Cortex of kidney (tissue), 1 donor: ENCODE measurements at places on chromosomes 5 and 9.

- no peak for DNase-seq
Observed at GRCh38 chr9:99109522-99109921, 4.6 kb downstream of the TGFBR1 start.

- DNase-seq: no peak
Observed at GRCh38 chr9:120944434-120944843, 17.8 kb upstream of the TRAF1 start.

- no peak for DNase-seq
Observed at GRCh38 chr5:171688696-171689495, 96.7 kb upstream of the SMIM23 start.

- no peak for DNase-seq
Observed at GRCh38 chr5:147426640-147427327, 83.1 kb downstream of the DPYSL3 start.

DNA sequence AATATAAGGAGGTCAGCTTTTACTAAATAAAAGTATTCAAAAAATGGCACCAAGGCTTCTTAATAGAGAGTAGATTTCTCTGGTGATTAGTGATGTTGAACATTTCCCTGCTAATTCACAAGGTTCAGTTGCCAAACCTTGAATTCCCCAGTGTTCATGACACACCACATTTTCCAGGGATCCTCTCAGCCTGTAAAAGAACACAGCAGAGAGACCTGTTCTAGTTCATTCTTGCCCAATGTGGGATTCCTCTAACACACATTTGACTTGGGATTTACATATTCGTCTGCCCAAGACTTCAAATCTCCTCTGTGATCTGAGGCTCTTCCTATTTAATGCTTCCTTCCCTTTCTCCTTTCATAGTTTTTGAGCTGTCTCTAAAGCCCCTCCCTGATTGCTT lies 273.2 kb upstream of the CDH9 start:
- no peak for DNase-seq

- no peak for DNase-seq
Observed at GRCh38 chr9:83432104-83432627, 106.0 kb downstream of the FRMD3 start.

- no peak for DNase-seq
Observed at GRCh38 chr9:76399856-76400255, 5.6 kb upstream of the RFK start.

GRCh38 chr5:150114102-150114641 lies 27.8 kb upstream of the CSF1R start:
- no peak for DNase-seq

DNA sequence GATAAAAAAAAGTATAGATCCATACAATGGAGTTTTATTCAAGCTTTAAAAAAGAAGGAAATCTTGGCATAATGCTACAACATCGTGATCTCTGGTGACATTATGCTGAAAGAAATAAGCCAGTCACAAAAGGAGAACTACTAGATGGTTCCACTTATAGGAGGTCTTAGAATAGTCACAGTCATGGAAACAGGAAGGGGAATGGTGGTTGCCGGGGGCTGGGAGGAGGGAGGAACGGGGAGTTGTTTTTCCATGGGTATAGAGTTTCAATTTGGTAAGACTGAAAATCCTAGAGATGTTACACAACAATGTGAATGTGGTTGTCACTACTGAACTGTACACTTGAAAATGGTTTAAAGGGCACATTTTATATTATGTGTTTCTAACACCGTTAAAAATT lies 94.5 kb downstream of the CFAP90 start:
- DNase-seq: no peak

DNA sequence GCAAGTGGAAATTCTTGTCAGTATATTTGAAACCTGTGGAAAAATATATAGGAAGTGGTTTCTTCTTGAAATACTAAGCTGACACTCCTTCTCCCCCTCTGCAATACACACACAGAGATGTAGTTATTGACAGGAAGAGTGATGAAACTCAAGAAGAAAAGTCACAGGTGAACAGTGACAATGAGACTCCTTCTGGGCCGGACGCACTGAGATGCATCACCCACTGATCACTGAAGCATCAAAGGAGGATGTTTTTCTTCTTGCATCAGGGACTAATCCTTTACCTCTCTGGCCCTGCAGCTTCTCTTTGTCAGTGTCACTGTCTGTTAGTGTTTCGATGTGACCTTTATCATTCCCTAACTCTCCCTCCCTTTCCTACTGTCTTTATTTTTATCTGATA lies 1864.2 kb upstream of the C9orf72 start:
- no peak for DNase-seq

DNA sequence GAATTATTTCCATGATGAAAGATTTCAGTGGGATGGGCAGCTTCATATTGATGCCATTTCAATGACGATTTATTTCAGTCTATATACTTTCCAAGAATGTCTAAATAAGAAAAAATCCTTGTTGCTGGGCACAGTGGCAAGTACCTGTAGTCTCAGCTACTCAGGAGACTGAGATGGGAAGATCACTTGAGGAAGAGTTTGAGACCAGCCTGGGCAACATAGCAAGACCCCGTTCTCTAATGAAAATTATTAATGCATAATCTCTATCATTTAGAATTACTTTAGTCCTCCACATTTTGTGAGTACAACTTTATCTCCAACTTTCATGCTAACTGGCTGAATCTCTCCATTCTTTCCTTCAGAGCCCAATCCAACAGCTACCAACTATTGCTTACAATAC lies 52.5 kb downstream of the PTBP3 start:
- no peak for DNase-seq

DNA sequence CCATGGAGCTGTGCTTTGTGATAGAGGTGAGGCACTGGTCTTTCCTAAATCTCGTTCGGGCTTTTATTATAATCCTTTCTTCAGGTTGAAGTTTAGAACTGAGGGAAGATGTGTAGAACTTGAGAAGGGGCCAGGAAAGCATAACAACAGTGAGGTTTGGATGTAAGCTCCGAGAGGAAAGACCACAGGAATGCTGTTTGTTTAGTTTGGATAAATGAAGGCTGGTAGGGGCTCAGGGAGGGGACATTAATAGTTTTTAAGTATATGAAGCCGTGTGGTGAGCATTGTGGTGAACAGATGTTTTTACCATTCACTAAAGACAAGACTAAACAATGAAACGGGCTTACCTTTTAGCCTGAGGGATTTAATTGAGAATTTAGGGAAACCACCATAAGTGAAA lies 130.8 kb downstream of the ARHGAP26 start:
- DNase-seq: no peak

- DNase-seq: no peak
Observed at GRCh38 chr5:2960294-2960693, 208.8 kb upstream of the IRX2 start.

DNA sequence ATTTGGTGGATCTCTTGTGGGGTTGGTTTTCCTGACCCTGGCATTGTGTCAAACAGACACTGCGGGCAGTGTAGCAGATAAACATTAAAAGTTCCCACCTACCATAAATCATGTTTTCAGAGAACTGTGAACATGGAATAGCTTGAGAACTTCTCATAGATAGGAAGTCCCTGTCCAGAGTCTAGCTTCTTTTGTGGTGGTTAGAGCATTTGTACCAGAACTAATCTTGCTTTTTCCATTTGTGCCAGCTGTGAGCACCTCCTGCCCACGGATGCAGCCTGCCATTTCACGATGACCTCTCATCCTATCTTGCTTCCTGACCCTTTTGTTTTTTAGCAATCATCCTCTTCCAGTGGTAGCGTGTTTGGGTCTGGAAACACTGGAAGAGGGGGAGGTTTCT lies 61.4 kb downstream of the FAM78A start:
- DNase-seq: no peak

- DNase-seq: no peak
Observed at GRCh38 chr5:102794047-102794446, 38.9 kb downstream of the PAM start.

GRCh38 chr5:94901191-94901979 lies 282.9 kb downstream of the SLF1 start:
- DNase-seq: no peak

DNA sequence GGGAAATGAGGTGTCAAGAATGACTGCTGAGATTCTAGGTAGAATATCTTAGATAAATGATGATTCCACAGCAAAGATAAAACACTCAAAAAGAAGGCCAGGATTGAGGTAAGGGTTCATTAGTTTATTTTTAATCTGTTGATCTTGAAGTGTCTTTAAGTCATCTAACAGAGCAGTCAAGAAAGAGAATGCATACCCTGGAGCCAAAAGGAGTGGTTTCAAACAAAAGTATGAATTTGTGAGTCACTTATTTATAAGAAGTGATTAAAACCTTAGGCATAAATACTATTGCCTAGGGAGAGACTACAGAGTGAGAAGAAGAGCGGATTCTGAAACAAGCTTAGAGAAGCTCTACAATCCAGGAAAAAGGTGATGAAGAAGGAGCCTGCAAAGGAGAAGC lies 541.0 kb downstream of the DTWD2 start:
- no peak for DNase-seq

GRCh38 chr5:168790671-168791250 lies 211.6 kb upstream of the PANK3 start:
- DNase-seq: no peak

DNA sequence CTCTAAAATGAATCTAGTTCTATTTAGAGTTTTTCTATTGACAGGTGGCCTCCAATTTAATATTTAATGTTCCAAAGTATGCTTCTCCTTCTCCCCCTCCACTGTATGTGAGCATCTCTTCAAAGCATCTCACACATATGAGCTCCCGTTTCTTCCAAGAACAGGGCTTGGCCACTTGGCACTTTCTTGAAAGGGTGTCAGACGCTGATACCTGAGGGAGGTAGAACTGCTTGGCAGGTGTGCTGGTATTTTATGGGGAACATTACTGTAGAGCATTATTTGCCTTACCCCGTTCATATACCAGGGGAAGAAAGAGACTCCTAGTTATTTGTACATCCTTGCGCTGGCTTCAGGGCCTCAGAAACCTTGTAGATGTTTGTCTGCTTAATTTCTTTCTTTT lies 1.9 kb downstream of the RCL1 start:
- no peak for DNase-seq

DNA sequence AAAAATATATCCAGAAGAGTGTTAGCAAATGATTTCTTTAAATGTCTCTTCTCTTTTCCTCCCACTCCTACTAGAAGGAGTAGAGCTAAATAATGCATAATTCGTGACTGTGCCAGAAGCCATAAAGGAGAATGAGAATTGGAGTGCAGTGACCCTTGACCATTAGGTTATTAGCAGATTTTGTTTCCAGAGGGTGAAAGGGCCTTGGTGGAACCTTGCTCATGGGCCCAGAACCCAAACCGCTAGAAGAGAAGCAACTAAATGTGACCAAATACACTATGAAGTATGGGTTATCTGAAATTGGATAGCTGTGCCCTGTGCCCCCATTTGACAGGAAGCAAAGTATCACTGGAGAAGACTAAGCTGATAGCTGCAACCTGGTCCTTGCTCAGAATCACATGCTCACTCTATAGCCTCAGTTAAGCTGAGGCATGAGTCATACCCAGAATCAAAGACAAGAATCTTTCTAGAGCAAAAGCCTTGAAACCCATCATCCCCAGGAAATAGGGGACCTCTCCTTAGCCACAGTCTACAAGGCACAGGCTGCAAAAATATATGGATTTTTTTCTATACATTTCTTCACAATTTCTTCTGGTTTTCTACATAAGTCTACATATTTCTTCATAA lies 36.3 kb downstream of the CAPSL start:
- no peak for DNase-seq

DNA sequence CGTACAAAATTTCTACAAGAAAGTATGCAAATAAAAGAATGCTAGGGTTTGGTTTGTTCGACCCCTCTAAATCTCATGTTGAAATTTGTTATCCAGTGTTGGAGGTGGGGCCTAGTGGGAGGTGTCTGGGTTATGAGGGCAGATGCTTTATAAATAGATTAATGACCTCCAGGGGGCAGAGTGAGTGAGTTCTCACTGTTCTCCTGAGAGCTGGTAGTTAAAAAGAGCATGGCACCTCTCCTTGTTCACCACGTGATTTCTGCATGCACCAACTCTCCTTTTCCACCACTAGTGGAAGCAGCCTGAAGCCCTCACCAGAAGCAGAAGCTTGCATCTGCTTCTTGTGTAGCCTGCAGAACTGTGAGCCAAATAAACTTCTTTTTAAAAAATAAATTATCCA lies 50.4 kb upstream of the FAM170A start:
- DNase-seq: no peak

DNA sequence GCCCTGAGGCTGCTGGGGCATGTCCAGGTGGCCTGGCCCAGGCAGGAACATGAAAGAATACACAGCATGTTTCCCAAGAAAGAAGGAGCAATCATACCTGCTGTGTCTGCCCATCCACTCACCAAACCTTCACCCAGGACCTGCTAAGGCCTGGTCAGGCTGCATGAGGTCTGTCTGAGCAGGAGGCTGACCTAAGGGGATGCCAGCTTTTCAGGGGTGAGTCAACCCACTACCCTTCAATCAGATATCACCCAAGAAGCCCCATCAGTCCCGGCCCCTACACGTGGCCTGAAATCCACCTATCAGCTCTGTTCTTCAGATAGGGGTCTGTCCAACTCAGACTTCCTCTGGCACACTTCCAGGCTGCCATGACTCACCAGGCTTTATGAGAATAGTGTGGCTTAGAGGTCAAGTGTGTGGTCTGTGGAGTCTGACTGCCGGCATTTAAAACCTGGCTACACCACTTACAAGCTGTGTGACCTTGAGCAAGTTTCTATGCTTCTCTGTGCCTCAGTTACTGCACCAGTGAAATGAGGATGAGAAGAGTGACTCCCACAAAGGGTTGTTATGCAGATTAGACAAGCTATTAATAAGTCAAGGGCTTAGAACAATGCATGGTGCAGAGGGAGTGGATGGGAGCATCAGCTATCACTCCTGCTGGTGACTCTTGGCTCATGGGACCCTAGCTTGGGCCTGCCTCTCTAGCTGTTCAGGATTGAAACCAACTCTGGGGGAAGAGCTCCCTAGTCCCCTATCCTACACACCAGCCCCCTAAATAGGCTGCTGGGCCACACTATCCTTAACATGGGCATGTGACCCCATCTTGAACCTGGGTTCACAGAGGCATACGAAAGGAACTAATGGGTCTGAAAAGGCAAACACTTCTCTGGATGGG lies 130.3 kb downstream of the PAX5 start:
- no peak for DNase-seq

- DNase-seq: no peak
Observed at GRCh38 chr9:80013891-80014290, 442.1 kb downstream of the TLE4 start.

- no peak for DNase-seq
Observed at GRCh38 chr9:2838371-2839000, 5.4 kb downstream of the PUM3 start.

- no peak for DNase-seq
Observed at GRCh38 chr5:10306806-10307205, 896 bp downstream of the CMBL start.
